ENCODE measurements at places on chromosomes 3 and 15.

DNA sequence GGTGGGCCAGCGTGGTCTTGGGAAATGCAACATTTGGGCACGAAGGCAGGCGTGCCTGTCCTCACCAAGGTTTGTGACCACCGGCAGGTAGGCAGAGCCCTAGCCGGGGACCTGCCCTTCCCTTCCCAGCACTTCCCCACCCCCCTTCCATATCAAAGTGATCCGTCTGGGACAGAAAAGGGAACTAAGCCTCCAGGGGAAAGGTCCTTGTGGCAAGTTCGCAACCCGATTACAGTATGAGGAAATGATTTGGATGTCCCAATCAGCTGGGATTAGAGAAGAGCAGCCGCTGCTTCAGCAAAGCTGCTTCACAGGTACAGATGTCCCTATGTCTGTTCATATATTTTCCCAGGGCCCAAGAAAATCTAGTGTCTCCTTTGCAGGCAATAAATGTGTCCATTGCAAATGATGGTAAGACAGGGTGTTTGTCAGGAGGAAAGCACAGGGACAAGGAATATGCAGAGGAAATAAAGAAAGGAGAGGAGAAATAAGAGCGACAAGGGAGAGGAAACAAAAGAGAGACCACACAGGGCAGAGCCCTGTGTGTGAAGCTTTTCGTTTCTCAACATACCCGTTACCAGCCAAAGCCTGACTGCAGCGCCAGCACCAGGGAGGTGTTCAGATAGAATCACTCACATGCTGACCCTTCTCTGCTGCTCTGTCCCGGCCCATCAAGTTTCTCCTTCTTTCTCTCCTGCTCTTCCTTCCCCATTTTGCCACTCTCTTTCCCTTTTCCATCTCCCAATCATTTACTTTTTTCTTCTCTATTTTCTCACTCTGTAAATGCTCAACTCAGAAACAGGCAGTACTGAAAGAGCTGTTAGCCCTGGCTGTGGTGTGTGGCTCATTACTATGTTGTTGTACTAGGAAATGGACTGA, 17.4 kb upstream of the SECISBP2L start:
- no peak for DNase-seq

GRCh38 chr3:43152649-43153048, 46.8 kb upstream of the POMGNT2 start:
- no peak for DNase-seq

GRCh38 chr3:99747915-99748314, 69.7 kb upstream of the CMSS1 start:
- no peak for DNase-seq

GRCh38 chr3:114554731-114555130, 260.9 kb downstream of the TIGIT start:
- no peak for DNase-seq

- no peak for DNase-seq
These were observed 61.8 kb downstream of the SLC7A14 start for GRCh38 chr3:170524073-170524472.

DNA sequence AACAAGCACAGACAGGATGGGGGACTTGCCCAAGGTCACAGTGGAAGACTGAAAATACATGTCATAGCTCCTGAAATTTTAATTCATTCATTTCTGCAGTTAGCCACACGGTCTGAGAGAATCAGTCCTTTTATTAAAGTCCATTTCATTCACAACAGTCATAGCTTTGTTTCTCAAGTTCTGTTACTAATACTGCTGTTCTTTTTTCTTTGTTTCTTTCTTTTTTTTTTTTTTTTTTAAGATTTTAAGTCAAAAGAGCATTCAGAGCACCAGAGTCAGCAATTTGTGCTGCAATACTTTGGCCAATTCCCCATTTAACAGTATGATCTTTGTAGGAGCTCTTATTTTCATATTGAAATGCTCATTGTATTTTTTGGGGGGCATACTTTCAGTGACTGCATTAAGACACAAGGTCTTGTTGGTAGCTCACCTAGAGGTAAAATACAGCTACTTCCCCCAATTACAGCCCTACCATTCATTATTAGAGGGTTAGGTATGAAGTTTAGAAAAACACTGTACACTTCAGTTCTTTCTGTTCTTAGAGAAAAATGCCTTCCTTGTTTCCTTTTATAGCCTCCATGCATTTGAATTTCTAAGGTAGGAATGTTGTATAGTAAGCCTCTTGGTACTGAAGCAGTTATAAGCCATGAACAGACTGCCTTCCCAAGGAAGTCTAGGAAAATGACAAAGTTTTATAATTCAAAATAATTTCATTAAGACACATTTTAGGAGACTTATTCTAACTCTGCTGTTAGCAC, 9.6 kb downstream of the GALK2 start:
- DNase-seq: no peak

DNA sequence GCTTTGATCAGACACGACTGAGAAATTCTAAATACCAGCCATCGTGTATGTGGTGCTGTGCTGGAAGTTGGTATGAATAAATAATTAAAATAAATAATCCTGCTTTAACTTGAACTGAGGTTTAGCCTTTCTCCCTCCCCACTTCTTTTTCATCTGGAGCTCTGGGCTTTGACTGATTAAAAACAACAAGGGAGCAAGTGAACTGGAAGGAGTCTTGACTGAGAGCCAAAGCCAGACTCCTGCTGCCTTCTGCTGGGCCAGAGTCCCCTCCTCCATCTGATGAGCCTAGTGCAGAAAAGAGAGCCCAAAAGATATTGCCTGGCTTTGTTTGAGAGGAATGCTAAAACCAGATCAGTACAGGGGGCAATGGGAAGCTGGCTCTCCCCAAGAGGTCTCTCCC, 96.0 kb downstream of the CCNL1 start:
- DNase-seq: no peak

Data from activated CD4-positive, alpha-beta T cell treated with anti-CD3 and anti-CD28 coated beads, Interleukin-2, amount 50 U/mL, for 24 hours (primary cell).